ENCODE measurements at places on chromosomes 5 and 9.
A peak's percentile ranks its signal among the peaks of the same experiment; 100 is the strongest.

DNA sequence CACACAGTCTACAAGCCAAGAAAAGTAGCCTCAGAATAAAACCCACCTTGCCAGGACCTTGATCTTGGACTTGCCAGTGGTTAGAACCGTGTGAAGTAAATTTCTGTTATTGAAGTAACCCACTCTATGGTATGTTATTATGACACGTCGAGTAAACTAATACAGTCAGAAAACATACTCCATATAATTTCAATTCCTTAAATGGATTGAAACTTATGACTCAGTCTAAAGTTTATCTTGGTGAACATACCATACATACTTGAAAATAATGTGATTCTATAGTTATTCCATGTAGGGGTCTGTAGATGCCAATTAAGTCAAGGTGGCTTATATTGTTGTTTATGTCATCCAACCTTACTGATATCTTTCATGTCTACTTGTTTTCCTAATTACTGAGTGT, 950.7 kb downstream of the TLE4 start:
- DNase-seq, result no peak

- no peak for DNase-seq
Observed at GRCh38 chr9:122387536-122387935, 16.7 kb downstream of the PTGS1 start.

DNA sequence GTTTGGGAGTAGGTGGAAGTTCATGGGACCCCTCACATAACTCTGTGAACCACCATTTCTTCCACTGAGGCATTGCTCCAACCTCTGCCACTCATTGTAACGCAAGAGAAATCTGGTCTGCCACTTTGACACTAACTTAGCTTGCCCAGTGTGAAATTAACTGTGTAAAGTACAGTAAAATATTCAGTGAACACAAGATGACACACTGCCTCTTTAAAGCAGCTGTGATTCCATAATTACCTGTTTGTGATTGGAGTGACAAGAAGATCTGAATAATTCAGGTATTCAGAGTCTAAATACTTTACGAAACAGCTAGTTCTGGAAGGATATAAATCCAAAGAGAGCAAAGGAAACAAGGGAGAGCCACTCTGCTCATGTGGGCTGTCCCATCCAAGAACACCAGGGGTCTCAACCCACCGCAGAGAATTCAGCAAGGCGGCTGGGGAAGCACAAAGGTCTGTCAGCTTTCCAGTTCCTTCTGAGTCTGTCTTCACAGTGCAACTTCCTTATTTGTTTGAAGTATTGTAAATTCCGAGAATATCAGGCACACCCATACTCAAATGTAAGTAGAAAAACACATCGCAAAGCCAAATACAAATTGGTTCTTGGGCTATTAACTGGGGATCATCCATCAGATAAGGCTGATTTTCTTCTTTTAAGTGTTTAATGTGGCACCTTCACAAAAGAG, 86.9 kb downstream of the GNAQ start:
- DNase-seq, result no peak

DNA sequence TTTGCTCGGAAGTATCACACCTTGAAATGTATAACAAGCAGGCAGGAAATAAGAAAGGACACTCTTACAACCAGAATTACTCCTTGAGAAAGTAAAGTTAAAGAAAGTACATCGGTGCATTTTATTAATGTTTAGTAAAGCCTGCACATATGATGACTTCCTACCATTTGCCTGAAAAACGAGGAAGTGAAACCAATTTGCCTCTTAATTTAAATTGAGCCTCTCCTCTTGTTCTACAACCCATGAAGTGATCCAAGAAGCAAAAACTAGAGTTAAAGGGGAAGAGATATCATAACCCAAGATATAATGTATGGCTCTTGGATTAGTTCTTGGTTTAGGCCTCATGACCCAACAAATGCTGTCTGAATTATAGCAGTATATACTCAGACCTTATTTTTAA, 95.6 kb downstream of the GNAQ start:
- DNase-seq, result peak; percentile 7

GRCh38 chr5:171848006-171848405, 62.4 kb downstream of the SMIM23 start:
- no peak for DNase-seq

- no peak for DNase-seq
Observed at GRCh38 chr9:131776473-131776872, 36.6 kb upstream of the RAPGEF1 start.

All from GM13977 (cell line).